ENCODE measurements at places on chromosomes 2 and 18. TPM values are rescaled to one million over a fixed set of nuclear protein-coding genes. Genes with fewer than 3 reads are reported as not detected.

GPR35 gene
- 3.6 TPM for total RNA-seq

CCNYL1 gene
- total RNA-seq, result 5.5 TPM

- no peak for DNase-seq
- H3K27ac ChIP-seq, result no peak overlapping the region
- no peaks in the 10 kb centered on the region for H3K4me1 ChIP-seq
- H3K27me3 ChIP-seq, result no peaks in the 10 kb centered on the region
- H3K36me3 ChIP-seq, result no peaks in the 10 kb centered on the region
Measured at GRCh38 chr2:210671065-210671464, 114.7 kb downstream of the CPS1 start.

DNA sequence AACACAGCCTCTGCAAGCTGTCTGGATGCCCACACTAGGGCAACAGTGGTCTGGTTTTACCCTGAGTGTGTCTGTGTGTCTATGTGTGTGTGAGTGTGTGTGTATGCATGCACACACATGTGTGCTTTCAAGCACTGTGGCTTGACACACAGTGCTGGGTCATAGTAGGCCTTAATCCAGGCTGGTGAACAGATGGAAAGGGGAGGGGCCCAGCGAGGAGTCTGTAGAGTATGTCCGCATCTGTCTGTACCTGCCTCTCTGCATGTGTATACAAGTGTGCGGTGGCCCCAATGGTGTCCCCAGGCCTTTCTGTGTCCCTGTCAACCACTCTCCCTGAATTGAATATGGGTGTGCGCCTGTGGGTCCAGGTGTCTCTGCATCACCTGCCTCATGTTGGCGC lies 9.3 kb upstream of the KCNIP3 start:
- H3K36me3 ChIP-seq, result no peaks in the 10 kb centered on the region
- H3K27ac ChIP-seq, result no peak overlapping the region
- H3K4me1 ChIP-seq, result no peaks in the 10 kb centered on the region
- H3K4me3 ChIP-seq, result no peak overlapping the region
- no peak for DNase-seq

DPYSL5 gene
- total RNA-seq, result 0.07 TPM

Measured in activated CD4-positive, alpha-beta T cell treated with anti-CD3 and anti-CD28 coated beads for 36 hours (primary cell).